ACHN (cell line): ENCODE measurements at places on chromosomes 13 and 19.

DNA sequence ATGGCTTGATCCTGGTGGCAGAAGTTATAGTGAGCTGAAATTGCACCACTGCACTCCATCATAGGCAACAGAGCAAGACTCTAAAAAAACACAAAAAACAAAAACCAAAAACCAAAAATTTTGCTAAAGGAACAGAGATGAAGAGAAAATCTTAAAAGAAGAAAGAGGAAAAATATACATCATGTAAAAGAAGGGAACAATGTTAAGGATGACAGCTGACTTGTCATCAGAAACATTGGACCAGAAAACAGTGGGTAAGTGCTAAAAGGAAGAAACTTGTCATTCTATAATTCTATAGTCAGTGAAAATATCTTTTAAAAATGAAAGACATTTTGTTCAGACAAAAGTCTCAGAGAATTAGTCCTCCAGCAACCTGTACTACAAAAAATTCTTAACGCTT, 93.8 kb downstream of the WASF3 start:
- DNase-seq, result no peak

DNA sequence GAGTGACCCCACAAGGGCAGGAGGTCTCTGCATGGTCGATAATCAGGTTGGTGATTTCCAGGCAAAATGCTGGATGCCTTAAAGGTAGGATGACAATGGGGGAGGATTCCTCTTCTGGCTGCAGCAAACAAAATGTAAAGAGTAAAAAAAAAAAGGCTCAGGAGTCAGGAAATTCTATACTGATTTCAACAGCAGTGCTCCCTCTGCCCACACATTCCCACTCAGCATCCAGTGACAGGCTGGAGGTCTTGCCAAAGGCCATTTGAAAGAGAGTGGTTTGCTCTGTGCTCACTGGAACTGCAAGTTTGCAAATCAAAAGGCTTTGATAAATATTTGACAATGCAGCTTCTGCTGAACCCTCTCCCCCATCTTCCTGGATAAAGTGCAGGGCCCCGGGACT, 135.4 kb downstream of the TNFRSF19 start:
- no peak for DNase-seq

DNA sequence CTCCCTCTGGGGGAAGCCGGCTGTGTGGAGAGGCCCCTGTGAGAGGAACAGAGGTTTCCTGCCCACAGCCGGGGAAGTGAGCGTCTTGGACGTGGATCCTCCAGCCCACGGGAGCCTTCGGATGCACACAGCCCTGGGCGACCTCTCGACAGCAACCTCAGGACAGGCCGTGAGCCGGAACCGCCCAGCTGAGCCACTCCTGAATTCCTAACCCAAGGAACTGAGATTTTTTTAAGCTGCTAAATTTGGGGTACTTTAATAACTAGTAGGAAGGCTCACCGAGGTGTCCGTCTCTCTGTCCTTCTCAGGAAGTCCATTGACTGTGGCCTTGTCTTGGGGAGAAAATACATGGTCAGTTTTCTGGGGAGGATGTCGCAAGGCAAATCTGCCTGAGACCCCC, 9.1 kb downstream of the LAIR1 start:
- no peak for DNase-seq

DNA sequence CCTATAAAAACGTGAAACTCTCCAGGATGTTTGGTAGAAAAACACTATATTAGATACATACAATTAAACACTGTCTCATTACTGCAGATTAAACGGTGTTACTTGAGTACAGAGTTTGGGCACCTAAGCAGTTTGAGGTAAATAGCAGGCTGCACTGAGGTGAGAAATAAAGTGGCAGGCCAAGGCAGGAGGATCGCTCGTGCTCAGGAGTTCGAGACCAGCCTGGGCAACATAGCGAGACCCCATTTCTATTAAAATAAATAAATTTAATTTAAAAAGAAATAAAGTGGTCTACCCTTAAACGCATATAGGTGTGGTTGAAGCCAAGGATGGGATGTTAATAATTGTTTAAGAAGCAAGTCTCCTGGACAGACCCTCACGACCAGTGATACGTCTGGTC, 1.2 kb downstream of the PSPC1 start:
- no peak for DNase-seq

- DNase-seq, result peak; percentile 28
Measured at GRCh38 chr13:67147342-67148133, 82.6 kb downstream of the PCDH9 start.

DNA sequence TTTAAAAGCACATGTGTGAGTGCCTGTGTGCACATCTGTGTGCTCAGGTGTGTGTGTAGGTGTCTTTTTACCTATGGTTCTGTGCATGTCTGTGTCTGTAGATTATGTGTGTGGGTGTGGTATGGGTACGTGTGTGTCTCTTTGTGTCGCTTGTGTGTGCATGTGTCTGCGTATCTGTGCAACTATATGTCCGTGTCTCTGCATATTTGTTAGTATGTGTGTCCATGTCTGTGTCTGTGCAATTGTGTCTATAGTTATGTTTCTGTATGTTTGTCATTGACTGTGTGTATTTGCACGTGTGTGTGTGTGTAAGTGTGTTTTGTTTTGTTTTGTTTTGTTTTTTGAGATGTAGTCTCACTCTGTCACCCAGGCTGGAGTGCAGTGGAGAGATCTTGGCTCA, 7.3 kb upstream of the KCTD15 start:
- DNase-seq, result no peak

DNA sequence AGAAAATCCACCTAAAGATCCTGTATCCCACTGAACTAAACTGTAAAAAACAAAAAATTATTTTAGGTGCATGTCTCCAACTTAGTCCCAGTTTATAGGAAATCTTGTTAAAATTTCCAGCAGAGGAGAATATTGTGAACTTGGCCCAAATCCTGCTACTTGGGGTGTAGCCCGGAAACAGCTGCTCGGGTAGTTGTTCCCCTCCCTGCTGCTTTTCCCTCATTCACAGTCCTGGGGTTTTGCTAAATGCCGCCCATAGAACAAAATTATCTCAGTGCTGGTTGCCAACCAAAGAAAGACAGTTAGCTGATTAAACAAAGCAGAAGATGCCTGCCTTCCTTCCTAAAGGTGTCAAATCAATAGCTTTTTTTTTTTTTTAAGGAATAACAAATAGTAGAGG, 330.5 kb upstream of the KLF12 start:
- no peak for DNase-seq

- no peak for DNase-seq
Measured at GRCh38 chr13:38167164-38167822, 182.4 kb upstream of the UFM1 start.

- DNase-seq, result no peak
Measured at GRCh38 chr19:39546599-39546998, 6.6 kb upstream of the EID2 start.

DNA sequence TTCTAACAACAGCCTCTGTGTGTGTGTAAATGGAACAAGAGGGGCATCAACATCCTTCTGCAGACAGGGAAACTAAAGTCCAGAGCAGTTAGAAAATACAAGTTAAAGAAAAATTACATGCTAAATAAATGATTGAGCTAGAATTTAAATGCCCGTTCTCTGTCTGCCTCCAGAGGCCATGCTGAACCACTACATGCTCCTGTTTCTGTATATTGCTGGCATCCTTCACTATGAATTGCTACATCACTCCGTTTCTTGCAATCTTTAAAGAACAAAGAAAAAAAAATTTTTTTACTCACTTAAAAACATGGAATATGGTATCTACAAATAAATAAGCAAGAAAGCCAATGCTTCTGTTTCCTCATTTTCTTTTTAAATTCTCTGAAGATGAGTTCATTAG, 47.9 kb downstream of the DCT start:
- no peak for DNase-seq

GRCh38 chr13:52638666-52639328, 3.4 kb upstream of the HNRNPA1L2 start:
- no peak for DNase-seq

- DNase-seq, result no peak
Measured at GRCh38 chr13:39586151-39586550, 16.8 kb downstream of the LHFPL6 start.

DNA sequence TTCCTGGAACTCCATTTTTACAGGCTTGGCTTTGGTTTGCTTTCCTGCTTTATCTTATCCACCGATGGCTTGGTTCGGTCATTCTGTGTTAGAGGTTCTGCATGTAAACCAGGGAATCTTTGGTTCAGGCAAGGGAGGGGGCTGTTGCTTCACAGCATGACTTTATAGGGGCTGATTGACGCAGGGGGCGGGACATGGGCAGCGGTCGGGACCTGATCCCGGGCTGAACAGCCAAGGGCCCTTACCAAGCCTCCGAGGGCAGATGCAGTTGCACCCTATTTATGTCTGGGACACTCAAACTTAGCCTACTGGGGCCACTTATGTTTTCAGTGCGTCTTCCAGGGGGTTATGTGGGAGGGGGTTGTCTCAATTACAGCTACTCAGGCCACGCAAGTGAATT, 312.4 kb downstream of the ZNF536 start:
- no peak for DNase-seq

GRCh38 chr13:80989747-80990146, 648.8 kb upstream of the SPRY2 start:
- no peak for DNase-seq

DNA sequence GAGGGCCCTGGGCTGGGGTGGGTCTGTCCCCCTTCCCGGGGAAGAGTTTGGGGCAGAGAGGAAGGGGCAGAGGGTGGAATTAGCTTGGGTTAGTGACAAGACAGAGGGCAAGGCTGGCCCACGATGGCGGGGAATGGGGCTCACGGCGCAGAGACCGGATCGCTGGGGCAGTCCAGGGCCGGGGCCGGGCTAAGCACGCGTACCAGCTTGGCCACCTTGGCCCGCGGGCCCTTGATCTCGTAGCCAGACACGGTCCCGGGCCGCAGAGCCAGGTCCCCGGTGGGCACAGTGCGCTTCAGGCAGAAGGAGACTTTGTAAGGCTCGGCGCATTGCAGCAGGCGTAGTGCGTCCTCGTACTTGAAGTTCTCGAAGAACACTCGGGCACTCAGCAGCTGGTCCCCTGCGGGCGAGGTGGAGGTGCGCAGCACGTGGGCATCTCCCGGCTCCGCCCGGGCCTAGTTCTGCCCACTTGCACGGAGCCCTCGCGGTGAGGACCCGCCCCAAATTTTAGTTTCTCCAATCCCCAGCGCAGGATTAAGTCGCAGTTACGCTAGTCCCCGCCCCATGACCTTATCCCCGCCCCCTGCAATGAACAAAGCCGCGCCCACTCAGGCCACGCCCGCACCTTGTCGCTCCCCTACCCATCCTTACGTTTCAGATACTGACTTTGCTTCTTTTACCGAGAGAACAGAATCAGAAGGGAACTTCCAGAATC, 8.6 kb upstream of the HIPK4 start:
- no peak for DNase-seq

- no peak for DNase-seq
Measured at GRCh38 chr13:94542917-94543316, 53.0 kb downstream of the TGDS start.

- DNase-seq, result no peak
Measured at GRCh38 chr13:37495046-37495445, 103.5 kb downstream of the POSTN start.
